ENCODE measurements at places on chromosomes 7 and 10.

- no peak for DNase-seq
Measured at GRCh38 chr7:45978731-45979211, 57.7 kb upstream of the IGFBP3 start.

DNA sequence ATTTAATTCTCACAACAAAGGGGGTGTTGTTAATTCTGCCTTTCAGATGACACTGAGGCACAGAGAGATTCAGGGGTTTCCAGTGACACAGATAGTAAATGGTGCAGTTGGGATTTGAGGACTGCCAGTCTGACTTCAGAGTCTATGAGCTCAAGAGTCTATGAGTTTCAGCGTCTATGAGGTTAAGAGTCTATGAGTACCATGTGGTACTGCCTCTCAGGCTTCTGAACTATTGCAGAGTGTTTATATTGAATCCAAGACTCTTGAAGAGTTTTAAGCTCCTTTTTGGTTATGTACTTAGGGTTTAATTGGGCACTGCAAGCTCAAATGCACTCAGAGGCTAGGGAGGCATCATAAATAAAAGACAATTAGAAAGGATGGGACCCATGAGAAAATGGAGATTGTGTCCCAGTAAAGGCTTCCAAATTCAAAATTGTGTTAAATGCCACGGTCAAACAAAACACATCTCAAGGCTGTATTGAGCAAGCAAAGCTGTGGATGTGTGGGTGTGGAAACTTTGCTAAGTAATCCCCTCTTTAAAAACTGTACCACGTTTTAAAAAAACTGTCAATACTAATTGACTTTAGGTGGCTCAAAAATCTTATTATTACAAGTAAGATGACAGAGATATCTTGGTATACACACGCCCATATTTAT lies 123.9 kb upstream of the FAM171A1 start:
- DNase-seq: no peak

DNA sequence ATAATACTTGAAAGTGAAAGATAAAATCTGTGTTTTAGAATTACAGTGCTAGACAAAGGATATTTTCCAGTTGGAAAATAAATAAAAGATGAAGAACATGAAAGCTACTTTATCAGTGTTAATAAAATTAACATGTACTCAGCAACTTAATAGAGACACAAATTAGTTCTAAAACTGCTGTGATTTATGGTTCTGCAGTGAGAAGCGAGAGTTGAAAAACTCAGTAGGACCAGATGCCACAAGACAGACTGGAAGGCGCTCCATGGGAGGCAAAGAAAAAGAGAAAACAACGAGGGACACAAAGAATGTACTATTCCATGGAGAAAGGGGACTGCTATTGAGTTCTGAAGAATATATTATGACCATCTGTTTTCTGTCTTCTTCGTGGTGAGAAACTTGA lies 590.4 kb downstream of the PHTF2 start:
- no peak for DNase-seq

DNA sequence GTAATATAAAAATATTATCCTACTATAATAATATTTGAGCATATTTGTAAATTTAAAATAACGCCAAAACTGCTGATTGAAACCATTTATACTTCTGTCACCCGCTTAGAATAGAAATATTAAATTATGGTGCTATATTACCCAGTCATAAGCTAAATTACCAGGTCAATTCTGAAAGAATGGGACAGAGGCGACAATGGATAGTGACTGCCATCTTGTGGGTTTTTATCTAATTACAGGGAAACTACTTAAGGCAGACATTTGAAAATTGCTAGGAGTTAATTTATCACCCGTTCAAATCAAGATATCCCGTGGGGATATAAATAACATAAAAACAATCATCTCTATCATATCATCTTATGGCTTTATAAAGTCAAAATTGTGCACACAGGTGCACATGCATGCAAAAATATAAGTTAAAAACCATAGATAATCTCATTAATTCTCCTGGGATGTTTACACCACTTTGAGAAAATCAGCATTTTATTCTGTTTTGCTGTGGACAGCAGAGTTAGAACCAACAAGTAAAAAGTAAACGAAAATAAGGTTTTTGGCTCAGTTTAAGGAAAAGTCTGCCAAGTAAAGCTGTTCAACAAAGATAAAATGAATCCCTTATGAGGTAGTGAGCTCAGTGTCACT lies 41.3 kb upstream of the HPSE2 start:
- DNase-seq: no peak

DNA sequence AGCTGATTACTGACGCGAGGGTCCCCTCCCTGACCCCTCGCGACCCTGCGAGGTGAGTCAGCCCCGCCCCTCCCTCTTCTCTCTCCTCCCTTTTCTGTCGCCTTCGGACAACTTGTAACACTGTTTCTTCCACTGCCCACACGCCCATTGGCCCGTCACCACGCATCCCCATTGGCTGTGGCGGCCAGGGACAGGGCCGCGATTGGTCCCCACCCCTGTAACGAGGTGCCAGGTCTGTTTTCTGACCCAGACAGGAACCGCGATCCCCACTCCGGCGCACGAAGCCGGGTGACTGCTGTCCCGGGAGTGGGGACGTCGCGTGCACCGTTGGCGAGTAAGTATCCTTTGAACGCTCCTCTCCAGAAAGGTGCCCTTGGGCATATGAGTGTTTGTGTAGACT lies at the start of gene STRA8:
Gene STRA8 (plus strand): TSS at position 269 of the 400 bp plus-strand sequence. CDS start 6,687 bp downstream, outside the sequence.
- no peak for DNase-seq

GRCh38 chr7:128940494-128941322 lies 3.0 kb downstream of the IRF5 start:
- no peak for DNase-seq

DNA sequence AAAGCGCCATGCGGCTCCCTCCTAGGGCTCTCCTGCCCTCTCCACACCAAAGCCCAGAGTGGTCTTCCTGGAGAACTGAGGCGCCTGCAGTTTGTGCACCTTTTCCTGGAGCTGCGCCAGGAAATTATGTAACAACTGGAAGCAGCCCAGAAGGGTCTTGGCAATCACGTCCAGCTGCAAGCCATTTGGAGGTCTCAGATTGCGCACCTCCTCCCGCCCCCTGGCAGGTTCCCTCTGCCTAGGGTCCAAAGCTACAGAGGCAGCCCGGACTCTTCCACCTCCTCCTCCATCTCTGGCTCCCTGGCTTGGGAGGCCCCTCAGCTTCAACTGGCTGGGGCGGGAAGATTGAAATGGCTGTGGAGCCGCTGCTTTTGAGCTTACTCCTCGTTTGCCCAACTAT lies 34.0 kb upstream of the SFTPD start:
- no peak for DNase-seq

GRCh38 chr10:98316170-98316569 lies 48.2 kb upstream of the LOXL4 start:
- DNase-seq: no peak

GRCh38 chr7:28956608-28957063 lies 1.5 kb downstream of the TRIL start:
- DNase-seq: no peak

- no peak for DNase-seq
Measured at GRCh38 chr10:93773120-93773519, 15.4 kb downstream of the LGI1 start.

- DNase-seq: no peak
Measured at GRCh38 chr10:5900247-5900646, 10.2 kb downstream of the FBH1 start.

DNA sequence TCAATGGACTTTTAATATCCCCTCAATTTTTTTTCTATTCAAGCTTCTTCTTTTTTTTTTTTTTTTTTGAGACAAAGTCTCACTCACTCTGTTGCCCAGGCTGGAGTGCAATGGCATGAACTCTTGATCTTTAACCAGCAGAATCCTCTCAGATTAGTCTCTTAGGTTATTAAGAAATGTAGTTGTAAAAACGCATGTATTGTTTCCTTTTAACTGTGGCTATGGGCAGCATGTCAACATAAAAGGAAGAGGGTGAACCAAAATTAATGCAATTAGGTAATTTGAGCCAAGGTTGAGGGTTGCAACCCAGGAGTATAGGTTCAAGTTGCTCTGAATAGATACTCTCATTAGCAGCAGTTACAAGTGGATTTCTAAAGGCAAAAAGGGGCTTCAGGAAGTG lies 4.3 kb upstream of the GSTO1 start:
- no peak for DNase-seq

DNA sequence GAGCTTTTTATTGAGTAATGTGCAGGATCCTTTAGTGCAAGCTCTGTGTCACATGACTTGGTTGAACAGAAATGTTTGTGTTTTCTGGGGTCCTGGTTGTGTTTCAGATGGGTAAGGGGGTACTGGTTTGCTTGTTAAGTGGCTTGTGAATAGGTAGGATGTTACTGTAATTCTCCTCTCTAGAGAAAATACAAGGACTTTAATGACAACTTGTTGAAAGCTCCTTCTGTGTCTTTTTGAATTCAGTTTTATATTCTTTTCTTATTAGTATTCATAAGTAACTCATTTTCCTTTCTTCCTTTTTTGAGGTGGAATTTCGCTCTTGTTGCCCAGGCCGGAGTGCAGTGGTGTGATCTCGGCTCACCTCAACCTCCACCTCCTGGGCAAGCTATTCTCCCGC lies 85.5 kb upstream of the BTBD16 start:
- no peak for DNase-seq

GRCh38 chr10:74047871-74048270 lies 50.0 kb downstream of the VCL start:
- DNase-seq: no peak
